WTC11 (cell line): ENCODE measurements at places on chromosomes 1 and 21.

DNA sequence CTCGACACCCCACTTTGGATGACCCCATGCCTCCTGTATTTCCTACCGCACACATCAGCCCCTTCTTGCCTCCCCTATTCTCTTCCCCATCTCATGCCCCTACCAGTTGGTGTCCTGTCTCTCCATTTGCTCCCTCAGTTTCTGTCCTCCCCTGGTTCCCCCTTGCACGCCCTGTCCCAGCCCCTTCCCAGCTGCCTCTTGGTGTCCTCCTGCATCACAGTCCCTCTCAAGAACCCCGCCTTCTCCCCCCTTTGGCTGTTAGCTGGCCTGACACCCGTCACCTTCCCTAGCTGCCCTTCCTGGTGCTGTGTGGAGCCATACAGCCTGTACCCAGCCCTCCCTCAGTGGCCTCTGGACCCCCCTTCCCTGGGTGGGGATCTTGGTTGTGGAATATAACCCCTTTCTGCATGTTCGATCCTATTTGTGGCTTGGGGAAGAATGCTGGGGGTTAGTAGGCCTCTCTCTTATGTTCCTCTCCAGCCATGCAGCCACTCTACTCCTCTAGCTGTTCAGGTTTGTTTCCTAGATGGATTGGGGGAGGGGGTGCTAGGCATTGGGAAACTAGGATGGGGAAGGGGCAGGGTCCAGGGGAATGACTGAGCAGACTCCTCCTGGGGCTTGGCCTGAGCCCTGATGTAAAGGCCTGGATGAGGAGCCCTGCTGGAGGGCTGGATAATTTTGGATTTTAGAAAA lies 41.4 kb upstream of the NFASC start:
- H3K36me3 ChIP-seq, result no peaks in the 10 kb centered on the region
- no peak overlapping the region for H3K27ac ChIP-seq
- H3K27me3 ChIP-seq, result peaks cover 24% of the 10 kb centered on the region
- peak overlapping the region; percentile 73 for H3K4me3 ChIP-seq

DNA sequence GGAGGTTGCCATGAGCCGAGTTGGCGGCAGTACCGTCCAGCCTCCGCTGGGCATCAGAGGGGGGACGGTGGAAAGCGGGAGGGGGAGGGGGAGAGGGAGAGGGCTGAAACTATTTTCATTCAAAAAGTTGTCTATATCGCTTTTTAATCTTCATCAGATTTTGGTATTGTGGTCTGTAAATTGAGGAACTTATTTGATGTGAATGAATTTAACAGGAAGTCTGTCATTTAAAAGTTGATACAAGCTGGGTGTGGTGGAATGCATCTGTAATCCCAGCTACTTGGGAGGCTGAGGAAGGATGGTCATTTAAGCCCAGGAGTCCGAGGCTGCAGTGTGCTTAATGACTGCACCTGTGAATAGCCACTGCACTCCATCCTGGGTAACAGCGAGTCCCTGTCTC lies 3.0 kb upstream of the EPHX4 start:
- DNase-seq, result no peak
- no peak overlapping the region for H3K4me3 ChIP-seq
- peaks cover 27% of the 10 kb centered on the region for H3K27me3 ChIP-seq

GRCh38 chr21:42127164-42128150 lies 56.3 kb downstream of the UMODL1 start:
- no peak overlapping the region for H3K27ac ChIP-seq
- DNase-seq, result no peak

DNA sequence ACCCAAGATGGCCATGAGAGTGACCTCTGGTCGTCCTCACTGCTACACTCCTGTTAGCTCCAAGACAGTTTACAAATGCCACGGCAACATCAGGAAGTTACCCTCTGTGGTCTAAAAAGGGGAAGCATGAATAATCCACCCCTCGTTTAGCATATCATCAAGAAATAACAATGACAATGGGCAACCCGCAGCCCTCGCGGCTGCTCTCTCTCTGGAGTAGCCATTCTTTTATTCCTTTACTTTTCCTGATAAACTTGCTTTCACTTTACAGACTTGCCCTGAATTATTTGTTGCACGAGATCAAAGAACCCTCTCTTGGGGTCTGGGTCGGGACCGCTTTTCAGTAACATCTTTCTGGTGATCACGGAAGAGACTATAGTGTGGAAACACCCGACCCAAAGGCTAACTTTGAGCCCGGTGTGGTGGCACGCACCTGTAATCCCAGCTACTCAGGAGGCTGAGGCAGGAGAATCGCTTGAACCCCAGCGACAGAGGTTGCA lies 19.8 kb upstream of the COX20 start:
- H3K27me3 ChIP-seq, result no peaks in the 10 kb centered on the region
- peak overlapping the region; percentile 94 for H3K27ac ChIP-seq
- H3K4me1 ChIP-seq, result peaks cover 45% of the 10 kb centered on the region
- peaks cover 15% of the 10 kb centered on the region for H3K36me3 ChIP-seq

- no peaks in the 10 kb centered on the region for H3K27me3 ChIP-seq
- no peak for DNase-seq
- H3K4me1 ChIP-seq, result peaks cover 21% of the 10 kb centered on the region
- no peak overlapping the region for H3K27ac ChIP-seq
- H3K36me3 ChIP-seq, result no peaks in the 10 kb centered on the region
- no peak overlapping the region for H3K4me3 ChIP-seq
Observed at GRCh38 chr1:205633421-205633976, 1.7 kb upstream of the ELK4 start.

GRCh38 chr21:36981049-36981391 lies 14.6 kb upstream of the HLCS start:
- H3K4me1 ChIP-seq, result peaks cover 16% of the 10 kb centered on the region
- peak overlapping the region; percentile 72 for H3K4me3 ChIP-seq
- H3K36me3 ChIP-seq, result no peaks in the 10 kb centered on the region
- peaks cover 33% of the 10 kb centered on the region for H3K27me3 ChIP-seq
- DNase-seq, result no peak

DNA sequence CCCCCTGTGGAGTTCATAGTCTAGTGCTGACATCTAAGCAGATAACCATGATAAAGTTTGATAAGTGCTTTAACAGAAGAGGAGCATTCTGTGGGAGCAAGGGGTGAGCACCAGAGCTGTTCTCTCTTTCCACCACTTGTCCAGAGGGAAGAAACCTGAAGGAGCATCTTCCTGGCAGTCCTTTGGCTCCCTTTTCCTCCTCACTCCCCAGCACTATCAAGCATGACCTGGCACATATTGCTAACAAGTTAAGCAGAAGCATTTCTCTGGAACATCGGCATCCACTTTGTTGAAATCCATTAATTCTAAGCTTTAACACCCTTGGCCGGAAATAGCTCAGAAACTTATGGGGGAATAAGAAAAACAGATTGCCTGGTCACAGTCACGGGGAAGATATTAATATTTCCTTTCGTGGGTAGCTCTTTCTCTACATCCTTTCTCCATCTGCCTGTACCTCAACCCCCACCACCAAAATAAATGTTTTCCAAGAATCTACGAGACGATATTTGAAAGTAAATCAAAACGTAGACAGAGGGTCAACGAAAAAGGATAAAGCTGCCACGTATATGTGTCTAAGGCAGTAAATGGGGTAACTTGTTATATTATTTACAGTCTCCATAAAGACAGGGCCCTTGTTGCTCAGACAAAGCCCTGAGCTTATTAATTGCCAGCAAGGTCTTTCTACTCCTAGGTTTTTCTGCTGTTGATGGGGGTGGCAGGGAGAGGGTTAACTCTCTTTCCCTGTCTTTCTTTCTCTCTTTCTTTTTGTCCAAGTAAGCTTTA lies 351.4 kb downstream of the NUF2 start:
- no peaks in the 10 kb centered on the region; the same call in 1 of the 2 replicates for H3K27me3 ChIP-seq
- DNase-seq, result no peak
- H3K36me3 ChIP-seq, result peaks cover 2% of the 10 kb centered on the region; the same call in 1 of the 2 replicates
- peaks cover 19% of the 10 kb centered on the region for H3K4me1 ChIP-seq
- no peak overlapping the region for H3K4me3 ChIP-seq

GRCh38 chr1:53850082-53850673 lies 12.1 kb upstream of the NDC1 start:
- no peak overlapping the region for H3K27ac ChIP-seq
- peaks cover 7% of the 10 kb centered on the region; the same call in 1 of the 2 replicates for H3K36me3 ChIP-seq
- H3K4me1 ChIP-seq, result no peaks in the 10 kb centered on the region

DNA sequence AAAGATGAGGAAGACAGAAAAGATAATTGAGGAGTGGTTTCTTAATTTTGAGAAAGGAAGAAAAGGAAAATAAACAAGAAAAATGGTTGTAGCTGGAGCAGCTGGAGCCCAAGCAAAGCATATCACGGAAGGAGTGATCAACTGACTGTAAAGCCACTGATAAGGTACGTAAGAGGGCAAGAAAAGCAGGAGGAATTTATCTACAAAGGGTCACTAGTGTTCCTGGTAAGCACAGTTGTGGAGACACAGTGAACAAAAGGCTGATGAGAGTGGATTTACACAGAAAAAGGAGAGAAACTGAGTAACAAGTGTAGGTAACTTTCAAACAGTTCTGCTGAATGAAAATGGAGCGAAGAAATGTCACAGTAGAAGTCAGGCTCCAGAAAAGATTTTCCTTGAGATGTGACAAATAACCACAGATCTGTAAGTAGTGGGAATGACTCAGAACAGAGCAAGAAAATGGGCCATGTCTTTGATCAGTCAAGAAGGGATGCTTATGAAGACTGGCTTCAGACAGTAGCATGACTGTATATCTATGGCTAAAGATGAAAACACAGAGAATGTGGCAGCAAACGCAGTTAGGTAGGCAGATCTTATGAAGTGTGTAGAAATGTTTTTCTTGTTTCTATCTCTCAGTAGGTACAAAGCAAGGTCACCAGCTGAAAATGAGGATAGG lies 45.6 kb upstream of the RBM34 start:
- DNase-seq, result no peak
- H3K4me3 ChIP-seq, result no peak overlapping the region
- peaks cover 20% of the 10 kb centered on the region for H3K36me3 ChIP-seq
- H3K27ac ChIP-seq, result peak overlapping the region; percentile 38
- no peaks in the 10 kb centered on the region for H3K27me3 ChIP-seq

DNA sequence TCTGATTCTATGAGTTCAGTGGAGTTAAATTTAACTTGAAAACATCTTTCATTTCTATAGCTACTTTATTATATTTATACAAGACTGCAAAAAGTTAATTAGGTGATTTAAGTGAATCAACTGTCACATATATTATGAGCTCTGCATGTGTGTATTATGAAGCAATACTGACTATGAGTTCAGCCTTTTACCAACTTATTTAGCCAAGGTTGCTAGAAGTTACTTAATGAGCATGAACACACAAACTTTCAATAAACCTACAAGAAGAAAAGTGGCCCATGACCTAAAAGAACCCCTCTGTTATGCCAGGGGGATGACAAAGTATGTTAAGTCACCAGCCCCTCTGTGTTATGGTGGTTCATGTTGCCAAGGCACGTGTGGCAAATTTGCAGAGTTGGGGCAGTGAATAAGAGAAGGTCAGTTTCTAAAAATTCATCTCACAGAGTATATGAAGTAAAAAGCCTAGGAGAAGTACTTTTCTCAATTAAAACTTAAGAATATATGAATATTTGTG lies 86.7 kb upstream of the LYPLAL1 start:
- H3K36me3 ChIP-seq, result no peaks in the 10 kb centered on the region
- H3K4me1 ChIP-seq, result no peaks in the 10 kb centered on the region
- no peak overlapping the region for H3K27ac ChIP-seq
- H3K27me3 ChIP-seq, result no peaks in the 10 kb centered on the region
- no peak overlapping the region for H3K4me3 ChIP-seq
- no peak for DNase-seq

DNA sequence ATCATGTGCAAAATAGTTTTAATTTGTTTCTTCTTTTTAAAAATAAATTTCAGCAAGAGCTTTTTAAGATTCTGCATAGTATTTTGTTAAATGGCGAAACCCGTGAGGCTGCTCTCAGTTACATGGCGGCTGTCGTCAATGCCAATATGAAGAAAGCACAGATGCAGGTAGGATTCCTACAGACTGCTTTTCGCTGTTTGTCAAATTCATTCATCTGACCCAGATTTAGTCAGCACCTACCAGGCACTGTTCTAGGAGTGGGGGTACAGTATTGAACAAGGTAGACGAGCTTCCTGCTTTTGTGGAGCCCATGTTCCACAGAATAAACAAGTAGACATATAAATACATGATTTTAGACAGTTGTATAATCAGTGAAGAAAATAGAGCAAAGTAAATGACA lies 78.1 kb upstream of the KIF1B start:
- H3K4me1 ChIP-seq, result no peaks in the 10 kb centered on the region
- H3K4me3 ChIP-seq, result no peak overlapping the region
- peaks cover 52% of the 10 kb centered on the region for H3K36me3 ChIP-seq
- no peak overlapping the region for H3K27ac ChIP-seq
- no peaks in the 10 kb centered on the region for H3K27me3 ChIP-seq
- DNase-seq, result no peak

DNA sequence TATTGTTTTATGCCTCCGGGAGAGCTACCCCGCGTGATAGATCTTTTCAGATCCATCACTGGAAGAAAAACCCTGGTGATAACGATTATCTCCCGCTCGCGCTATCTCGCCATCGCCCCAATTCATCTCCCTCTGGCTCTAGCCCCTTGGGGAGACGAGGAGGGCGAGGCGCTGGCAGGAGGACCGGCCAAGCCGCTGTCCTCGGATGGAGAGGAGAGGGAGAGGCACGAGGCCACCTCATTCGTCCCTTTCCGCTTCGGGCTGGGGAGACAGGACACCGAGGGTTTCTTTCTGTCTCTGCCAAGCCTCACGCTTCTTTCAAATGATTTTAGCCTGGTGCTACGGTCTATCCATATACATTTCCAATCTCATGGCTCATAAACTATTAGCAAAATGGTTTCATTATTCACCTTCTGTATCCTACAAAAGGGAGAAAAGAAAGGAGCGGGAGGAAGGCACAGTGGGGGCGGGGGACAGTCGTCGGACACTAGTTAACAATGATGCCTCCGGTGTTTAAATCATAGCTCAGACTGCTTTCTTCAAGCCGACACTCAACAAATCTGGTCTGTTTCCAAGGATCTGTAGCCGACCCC lies 415.0 kb upstream of the ESRRG start:
- no peaks in the 10 kb centered on the region for H3K36me3 ChIP-seq
- H3K27me3 ChIP-seq, result peaks cover 91% of the 10 kb centered on the region
- H3K4me3 ChIP-seq, result peak overlapping the region; percentile 89
- peak; percentile 20 for DNase-seq

- H3K36me3 ChIP-seq, result no peaks in the 10 kb centered on the region
- H3K27ac ChIP-seq, result no peak overlapping the region
- no peak overlapping the region for H3K4me3 ChIP-seq
- H3K27me3 ChIP-seq, result peaks cover 7% of the 10 kb centered on the region; the same call in 1 of the 2 replicates
- peaks cover 29% of the 10 kb centered on the region for H3K4me1 ChIP-seq
Observed at GRCh38 chr1:154751690-154752089, 118.4 kb downstream of the KCNN3 start.

- no peak overlapping the region for H3K27ac ChIP-seq
- no peaks in the 10 kb centered on the region for H3K27me3 ChIP-seq
- no peak overlapping the region for H3K4me3 ChIP-seq
- no peaks in the 10 kb centered on the region for H3K36me3 ChIP-seq
- H3K4me1 ChIP-seq, result peaks cover 7% of the 10 kb centered on the region; the same call in 1 of the 2 replicates
- DNase-seq, result no peak
Observed at GRCh38 chr1:71586030-71586429, 505.2 kb upstream of the ZRANB2 start.

- H3K27me3 ChIP-seq, result no peaks in the 10 kb centered on the region; the same call in 1 of the 2 replicates
- no peak overlapping the region for H3K4me3 ChIP-seq
- H3K27ac ChIP-seq, result no peak overlapping the region
- H3K4me1 ChIP-seq, result peaks cover 13% of the 10 kb centered on the region
- DNase-seq, result no peak
Observed at GRCh38 chr1:79197421-79197820, 190.9 kb upstream of the ADGRL4 start.

GRCh38 chr1:236407059-236407458 lies 13.0 kb downstream of the EDARADD start:
- no peaks in the 10 kb centered on the region for H3K4me1 ChIP-seq
- DNase-seq, result no peak
- no peaks in the 10 kb centered on the region for H3K27me3 ChIP-seq
- H3K36me3 ChIP-seq, result no peaks in the 10 kb centered on the region
- no peak overlapping the region for H3K4me3 ChIP-seq
- H3K27ac ChIP-seq, result no peak overlapping the region

GRCh38 chr1:95583661-95584210 lies 349.7 kb downstream of the RWDD3 start:
- no peaks in the 10 kb centered on the region; the same call in 1 of the 2 replicates for H3K27me3 ChIP-seq
- no peak for DNase-seq
- H3K36me3 ChIP-seq, result peaks cover 3% of the 10 kb centered on the region; the same call in 1 of the 2 replicates
- peak overlapping the region; percentile 32; the same call in 1 of the 2 replicates for H3K4me3 ChIP-seq
